NCI-H774 (cell line): ENCODE measurements at places on chromosomes 11 and 22.

- peak; percentile 19 for DNase-seq
These were observed 97.3 kb upstream of the AKIP1 start for GRCh38 chr11:8813658-8814057.

DNA sequence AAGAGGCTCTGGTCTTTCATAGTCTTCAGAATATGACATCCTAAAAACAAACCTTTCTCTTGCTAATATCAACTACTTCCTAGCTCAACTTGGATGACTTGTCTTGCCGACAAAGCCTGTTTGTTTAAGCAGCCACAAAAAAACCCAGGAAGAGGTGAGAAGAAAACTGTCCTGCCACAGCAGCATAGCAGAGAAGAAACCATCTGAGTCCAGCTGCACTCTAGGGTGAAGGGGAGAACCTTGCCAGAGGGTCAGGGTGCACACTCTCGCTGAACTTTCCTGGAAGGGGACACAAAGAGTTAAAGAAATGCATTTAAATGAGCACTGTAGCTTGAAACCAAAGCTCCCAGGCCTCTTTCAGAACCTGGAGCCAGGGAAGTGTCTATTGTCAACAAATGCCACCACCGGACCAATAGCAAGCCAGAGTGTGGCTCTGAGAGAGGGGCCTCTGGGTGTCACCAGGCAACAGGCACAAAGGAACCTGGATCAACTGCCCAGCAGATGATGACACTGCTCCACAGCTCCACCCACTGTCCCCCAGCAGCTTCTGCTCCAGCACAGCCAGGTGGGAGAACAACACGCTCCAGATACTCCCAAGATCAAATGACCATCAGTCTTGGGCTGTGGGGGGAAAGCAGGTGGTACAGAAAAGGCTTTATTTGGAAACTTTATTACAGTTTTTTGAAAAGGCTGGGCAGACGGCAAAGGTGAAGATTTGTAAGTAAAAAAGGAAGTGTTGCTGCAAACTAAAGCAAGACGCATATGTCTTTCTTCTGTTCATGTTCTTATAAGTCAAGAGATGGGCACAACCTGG, 105.7 kb downstream of the RASSF10 start:
- peak; percentile 95 for DNase-seq

DNA sequence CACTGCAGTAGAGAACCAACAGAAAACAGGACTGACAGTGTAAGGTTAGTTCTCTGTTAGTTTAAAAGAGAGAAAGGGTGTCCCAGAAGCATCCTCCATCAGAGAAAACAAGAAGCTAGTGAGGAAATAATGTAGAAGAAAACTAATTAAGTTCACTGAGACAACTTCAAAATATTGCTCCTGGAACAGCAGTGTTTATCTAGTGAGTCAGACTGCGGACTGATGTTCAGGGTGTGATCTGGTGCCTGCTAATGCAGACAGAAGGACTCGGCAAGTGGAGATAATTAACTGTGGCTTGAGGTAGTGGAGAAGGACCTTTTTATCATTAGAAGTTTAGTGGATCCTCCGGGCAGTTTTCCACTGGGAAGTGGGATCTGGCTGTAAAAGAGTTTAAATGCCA, 55.4 kb downstream of the CDON start:
- DNase-seq, result no peak

DNA sequence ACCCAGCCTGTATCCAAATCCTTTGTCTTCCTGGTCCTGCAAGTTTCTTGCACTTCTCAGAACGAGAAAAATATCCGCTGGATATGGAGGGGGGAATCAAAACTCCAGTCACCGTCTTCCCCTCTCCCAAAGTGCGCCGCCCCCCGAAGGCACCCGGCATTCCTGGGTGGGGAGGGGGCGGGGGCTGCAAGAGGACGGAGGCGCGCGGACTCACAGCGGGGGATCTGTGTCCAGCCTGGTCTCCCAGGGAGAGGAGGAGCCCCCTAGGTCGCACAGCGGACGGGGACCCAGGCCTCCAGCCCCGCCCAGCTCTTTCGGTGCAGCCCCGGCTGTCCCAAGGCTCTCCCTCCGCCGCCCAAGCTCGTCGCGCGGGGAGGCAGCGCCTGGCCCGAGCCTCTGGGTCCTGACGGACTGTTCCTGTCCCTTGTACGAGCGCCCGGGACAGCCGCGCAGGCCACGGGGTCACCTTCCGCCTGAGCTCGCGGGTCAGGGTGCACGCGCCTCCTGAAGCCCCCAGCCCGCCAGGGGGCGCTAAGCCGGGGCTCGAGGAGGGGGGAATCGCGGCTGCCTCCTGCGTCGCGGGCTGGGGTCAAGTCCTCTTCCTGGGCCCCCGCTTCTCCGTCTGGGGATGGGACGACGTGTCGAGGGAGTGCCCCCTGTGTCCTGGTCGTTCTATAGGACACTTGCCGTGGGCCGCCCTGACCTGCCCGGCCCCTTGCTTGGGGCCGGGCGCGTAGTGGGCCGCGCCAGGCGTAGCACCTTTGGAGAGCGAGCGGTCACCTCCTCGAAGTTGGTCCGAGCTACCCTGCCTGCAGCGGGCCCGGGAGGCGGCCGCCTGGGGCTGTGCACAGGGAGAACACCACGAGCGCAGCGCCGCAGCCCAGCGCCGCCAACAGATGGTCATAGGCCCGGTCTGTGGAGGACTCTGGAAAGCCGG, 2.4 kb upstream of the WNT11 start:
- DNase-seq, result peak; percentile 79

GRCh38 chr11:27398400-27398770, 35.4 kb upstream of the CCDC34 start:
- DNase-seq, result no peak

DNA sequence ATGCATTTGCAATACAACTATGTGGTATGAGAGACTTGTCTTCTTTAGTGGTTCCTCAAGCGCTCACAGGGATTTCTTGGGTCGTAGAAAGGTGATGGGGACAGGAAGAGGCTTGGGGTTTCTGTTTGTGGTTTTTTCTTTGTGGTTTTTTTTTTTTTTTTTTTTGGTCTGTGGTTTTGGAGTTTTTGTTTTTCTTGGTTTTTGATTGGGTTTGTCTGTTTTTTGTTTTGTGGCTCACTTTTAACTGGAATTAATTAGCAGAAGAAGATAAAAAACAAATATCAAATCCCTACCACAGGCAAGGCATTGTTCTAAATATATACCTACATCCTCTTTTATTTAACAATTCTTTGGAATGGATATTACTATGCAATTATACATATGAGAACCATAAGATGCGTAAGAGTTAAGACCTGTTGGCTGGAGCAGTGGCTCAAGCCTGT, 5.5 kb downstream of the TTC28 start:
- DNase-seq, result no peak

- no peak for DNase-seq
These were observed 95.5 kb downstream of the PDHX start for GRCh38 chr11:35011944-35012343.

GRCh38 chr22:34501366-34501965, 564.5 kb upstream of the ISX start:
- no peak for DNase-seq

DNA sequence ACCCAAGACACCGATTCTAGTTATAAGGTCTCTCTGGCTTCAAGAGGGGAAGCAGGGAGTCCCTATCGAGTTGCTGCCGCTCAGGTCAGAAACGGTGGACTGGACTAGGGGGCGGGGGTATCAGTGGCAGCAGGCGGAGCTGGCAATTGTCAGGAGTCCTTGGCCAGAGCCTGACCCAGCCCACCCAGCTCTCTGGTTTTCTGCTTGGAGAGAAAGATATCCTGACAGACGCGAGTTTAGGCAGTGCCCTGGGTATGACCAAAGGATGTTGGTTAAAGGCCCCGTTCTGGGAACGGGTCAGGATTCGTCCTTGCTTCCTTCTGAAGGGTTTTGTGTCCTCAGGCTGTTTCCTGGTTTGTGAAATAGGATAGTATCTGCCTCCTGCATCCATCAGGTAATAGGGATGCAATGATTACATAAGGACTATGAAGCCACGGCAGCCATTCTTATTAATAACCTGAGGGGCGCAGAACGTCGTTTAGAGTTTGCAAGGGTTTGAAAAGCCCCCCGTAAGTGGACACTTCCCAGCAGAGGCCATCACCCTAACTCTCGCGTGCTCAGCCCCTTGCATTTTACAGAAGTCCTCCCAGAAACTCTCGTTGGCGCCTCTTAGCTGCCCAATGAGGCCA, 700 bp upstream of the DEPDC5 start:
- no peak for DNase-seq
